Gastrocnemius medialis (tissue), 4 donors: ENCODE measurements at places on chromosomes 11 and 22. TPM values are rescaled to one million over a fixed set of nuclear protein-coding genes. Genes with fewer than 3 reads are reported as not detected.
A peak's percentile ranks its signal among the peaks of the same experiment; 100 is the strongest.

DNA sequence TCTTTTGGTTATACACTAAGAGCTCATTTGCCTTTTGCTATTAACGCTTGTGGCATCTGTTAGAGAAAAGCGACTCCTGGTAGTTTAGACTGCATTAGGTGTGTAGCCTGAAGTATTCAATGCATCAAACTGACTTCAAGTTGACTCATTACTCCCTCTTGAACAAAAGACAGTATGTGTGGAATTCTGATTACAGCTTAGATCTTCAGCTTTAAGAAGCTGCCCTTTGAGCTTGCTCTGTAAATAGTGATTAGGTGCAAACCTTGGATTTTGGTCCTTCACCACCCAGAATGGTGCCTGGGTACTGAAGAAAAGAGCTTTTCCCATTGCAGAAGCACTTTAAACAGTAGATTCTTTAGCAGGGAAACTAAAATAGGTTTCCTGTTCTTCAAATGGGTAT is 62.1 kb downstream of the FAT3 start:
- DNase-seq, result no peak

- DNase-seq, result no peak
These were observed 220.5 kb upstream of the B3GAT1 start for GRCh38 chr11:134632347-134633119.

DNA sequence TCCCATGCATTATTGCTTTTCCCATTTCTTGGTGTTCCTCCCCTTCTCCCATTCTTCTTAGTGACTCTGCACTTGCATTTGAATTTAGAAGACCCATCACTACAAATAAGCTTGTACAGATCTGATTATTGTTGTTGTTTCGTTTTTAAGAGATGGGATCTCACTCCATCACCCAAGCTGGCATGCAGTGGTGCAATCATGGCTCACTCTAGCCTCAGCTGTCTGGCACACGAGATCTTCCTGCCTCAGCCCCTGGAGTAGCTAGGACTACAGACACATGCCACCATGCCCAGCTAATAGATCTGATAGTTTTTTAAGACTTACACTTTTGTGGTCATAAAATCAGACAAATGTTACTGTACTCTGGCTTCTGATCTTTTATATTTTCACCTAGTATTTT is 252.1 kb downstream of the DDX10 start:
- no peak for DNase-seq

- no peak for DNase-seq
These were observed 11.9 kb upstream of the WT1 start for GRCh38 chr11:32447252-32447651.

- DNase-seq, result no peak
These were observed 39.9 kb downstream of the CADM1 start for GRCh38 chr11:115464269-115464668.

DNA sequence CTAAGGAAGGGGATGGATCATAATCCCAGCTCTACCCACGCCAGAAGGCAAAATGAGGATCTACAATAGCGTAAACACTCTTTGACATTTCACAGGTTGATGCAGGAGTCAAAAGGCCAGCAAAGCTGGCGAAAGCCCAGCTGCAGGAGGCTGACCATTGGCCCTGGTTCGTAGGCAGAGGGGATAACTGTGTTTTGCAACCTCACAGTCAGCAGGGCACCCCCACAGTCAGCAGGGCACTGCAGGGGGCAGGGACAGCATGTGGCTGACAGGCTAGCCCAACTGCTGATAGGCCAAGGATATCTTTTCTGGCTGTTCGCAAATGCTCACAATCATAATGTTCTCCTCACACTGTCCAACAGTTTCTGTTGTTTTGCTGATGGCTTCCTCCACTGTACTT is 372.7 kb downstream of the BUD13 start:
- no peak for DNase-seq

Gene OR52N1
- not detected for total RNA-seq

GRCh38 chr11:78372114-78372768 is 45.4 kb downstream of the GAB2 start:
- DNase-seq, result no peak

- no peak for DNase-seq
These were observed 11.0 kb downstream of the GATD1 start for GRCh38 chr11:766106-766935.

- DNase-seq, result no peak
These were observed 553 bp upstream of the LDLRAD3 start for GRCh38 chr11:35943309-35943708.

DNA sequence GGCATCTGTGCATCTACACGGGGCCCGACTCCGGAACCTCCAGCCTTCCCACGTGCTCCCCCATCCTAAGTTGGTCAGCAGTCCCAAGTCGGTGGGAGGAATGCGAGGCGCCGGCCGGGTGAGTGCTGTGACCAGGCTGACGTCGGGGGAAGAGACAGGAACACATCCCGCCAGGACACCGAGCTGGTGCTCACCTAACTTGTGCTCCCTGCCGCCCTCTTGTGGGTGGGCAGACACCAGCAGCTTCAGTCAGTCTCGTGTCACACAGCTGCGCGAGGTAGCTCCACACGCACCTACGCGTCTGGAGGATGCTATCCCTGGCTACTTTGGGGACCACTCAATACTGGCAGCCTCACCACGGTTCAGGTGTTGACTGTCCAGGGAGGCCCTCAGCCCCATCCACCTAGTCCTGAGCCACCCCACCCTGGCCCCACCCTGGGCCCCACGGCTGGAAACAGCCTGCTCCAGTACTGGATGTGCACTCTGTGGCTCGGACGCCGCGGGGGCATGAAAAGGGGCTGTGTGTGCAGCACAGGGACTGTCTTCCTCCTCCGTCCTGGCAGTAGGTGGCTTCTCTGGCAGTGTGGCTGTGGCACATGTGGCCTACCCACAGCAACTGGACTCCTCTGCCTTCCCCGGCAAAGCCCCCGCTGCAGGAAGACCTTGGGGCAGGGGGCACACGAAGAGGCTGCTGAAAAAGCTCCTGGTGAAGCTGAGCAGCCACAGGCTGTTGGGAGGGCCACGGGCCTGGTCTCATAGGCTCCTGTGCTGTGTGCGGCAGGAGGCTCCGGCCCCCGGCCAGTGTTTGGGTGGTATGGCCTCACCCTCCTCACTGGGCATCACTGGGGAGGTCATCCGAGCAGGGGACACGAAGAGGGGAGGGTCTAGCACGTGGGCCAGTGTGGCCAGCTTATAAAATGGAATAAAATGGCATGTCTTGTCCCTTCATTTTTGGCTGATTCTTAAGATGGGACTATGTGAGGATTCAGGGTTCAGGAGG is 11.2 kb upstream of the BID start:
- DNase-seq, result peak; percentile 85

Gene GRAMD1B
- 3.4 TPM for total RNA-seq

DNA sequence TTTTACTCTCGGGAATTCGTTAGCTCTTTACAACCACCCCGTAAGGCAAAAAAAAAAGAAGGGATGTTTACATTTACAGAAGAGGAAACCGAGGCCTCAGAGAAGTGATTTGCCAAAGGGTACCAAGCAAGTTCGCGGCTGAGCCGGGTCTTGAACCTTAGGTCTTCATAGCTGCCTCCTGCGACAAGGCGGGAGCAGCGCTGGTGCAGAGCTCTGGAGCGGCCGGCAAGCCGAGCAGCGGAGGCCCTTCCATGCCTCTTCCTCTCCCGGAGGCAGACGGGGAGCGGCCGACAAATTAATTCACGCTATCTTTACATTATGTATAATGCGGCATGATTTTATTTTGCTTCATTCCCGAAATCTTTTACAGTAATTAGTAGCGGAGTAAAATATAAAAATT is 536.3 kb downstream of the INSC start:
- no peak for DNase-seq

- no peak for DNase-seq
These were observed 539 bp downstream of the EIF4ENIF1 start for GRCh38 chr22:31488988-31489617.

Gene C2CD3
- 16.1 TPM for total RNA-seq

DNA sequence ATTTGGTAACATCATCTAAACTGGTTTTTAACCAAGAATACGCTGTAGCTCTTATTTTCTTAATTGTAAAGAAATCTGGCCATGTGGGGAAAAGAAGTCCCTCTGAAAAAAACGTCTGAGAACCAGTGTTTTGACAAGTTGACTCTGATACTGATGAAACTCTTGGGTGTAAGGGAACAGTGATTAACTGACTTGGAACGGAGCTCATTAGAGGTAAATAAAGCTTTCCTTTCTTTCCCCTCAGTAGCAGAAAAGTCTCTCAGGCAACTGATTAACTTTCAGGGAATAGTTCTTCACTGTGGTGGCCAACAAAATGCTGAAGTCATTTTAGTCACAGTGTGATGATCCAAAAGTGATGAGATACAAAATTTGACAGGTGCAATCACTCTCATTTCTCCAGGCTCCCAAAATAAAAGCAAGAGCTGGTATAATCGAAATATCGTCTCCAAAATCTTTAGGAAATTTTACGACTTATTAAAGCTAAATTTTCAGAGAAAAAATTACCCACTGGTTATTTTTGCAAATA is 52.3 kb downstream of the SLC36A4 start:
- no peak for DNase-seq

Gene TPBGL
- total RNA-seq, result not detected

Gene FOLR2
- total RNA-seq, result 7.5 TPM

DNA sequence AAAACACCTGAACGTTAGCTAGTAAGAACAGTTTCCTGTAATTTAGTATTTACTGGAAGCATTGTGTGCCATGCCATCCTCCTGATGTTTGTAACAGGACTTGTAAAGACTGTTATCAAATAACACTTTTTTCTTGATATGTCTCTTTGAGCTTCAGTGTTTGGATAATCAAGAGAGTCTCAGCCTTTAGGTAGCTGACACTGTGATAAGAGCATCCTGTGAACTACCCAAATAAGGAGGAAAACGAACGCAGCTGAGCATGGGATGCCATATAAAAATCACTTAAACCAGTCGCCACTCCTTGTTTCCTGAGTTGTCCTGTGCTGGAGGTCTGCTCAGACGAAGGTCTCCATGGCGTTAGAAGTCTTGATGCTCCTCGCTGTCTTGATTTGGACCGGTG is at the start of gene OOSP2:
TSS of gene OOSP2 (plus strand) at position 301 of the 400 bp plus-strand sequence. CDS start at position 352, 51 bp downstream.
- no peak for DNase-seq

DNA sequence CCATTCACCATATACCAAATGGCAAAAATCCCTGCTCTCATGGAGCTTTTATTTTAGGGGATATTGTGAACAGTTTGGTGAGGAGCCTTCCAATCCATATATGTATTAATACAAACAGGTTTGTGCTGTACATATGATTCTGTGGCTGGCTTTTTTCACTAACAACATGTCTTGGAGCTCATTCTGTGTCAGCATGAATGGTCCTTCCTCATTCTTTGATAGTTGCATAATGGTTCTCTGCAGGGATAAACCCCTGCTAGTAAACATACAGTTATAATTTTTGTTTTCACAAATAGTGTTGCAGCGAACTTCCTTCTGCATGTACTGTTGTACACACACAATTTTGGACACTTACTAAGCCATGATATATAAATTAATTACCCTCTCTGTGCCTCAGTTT is 8.3 kb downstream of the PRR5L start:
- no peak for DNase-seq

Gene SHANK2
- total RNA-seq, result not detected

Gene ADAMTS8
- total RNA-seq, result 0.29 TPM

Gene GANAB
- total RNA-seq, result 57.5 TPM

Gene EHF
- total RNA-seq, result not detected

DNA sequence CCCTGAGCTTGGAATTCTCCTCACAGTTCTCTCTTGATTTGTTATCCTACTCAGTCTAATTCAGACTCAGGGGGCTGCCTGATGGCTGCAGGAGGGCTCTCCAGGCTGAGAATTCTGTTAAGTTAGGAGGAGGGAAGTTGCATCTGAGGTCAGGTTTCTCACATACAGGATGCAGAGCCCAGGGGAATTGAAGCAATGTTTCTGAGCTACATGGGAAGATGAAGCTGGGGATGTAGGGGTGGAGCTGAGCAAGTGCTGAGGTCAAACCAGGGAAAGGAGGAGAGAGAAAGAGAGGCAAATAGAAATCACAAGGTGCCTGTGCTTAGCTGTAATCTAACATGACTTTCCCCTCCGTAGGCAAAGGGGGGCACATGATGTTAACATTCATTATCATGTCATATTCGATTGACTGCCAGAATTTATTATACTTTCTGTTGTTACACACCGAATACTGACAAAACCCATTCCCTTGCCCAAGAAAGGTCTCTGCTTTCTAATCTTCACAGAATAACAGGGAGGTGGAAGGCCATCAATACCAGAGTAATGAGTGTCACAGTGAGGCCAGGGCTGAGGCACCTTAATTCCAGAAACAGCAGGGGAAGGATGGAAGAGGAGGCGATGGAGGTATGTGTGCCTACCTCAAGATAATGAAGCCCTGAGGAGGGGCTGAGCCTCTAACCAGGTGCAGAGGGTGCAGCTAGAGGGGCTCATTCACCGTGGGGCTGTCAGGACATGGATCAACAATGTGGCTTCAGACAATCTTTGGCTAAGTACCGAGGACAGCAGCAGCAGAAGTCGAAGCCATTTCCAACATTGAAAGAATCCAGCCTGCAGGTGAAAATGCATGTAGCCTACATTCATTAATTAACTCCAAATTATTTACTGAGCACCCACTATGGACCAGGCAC is 205.4 kb upstream of the SNX19 start:
- DNase-seq, result no peak

DNA sequence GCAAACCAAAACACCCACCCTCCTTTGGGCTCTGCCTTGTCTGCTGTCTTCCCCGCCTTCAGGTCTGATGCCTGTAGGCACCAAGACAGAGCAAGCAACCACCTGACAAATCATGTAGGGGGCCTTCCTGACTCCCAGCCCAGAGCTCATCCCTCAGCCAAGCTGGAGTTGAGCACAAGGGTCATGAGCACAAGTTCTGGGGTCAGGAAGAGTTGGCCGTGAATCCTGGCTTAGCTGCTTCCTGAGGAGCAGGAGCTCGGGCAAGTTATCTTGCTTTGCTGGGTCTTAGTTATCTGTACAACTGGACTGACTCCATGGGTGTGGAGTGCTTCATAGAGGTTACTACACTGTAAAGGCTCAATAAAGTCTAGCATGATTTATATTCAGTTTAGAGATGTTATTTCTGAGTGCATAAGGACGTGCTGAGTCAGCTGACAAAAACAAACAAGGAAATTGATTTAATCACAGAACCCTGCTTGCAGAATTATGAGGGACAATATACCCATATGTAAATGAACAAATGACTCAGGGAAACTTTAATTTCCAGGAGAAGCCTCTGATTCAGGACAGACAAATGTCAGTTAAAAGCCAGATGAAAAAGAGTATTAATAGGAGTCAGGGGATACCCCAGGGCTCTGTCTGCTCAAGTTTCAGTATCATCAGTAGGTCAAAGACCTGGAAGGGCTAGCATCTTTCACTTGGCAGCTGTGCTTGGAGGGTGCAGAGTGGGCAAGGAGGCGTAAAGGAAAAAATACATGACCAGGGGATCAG is 15.0 kb upstream of the APOA1 start:
- no peak for DNase-seq

GRCh38 chr11:44755556-44756523 is 29.1 kb downstream of the TSPAN18 start:
- no peak for DNase-seq

DNA sequence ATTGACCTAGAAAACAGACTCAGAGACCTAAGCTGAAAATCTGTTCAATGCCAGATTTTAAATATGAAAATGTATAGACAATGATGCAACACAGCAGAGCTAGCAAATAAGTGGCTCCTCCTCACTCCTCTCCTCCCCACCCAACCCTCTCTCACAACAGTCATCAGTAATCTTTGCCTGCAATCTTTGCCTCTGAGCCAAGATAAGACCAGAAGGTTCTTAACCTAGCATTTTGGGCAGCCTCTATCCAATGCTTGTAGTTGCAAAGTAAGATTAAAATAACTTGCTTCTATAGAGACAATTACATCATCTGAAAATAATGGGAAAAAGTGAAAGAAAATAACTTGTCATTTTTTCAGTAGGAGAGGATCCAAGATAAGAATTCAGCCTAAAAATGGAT is 117.3 kb downstream of the PARVA start:
- DNase-seq, result no peak

- no peak for DNase-seq
These were observed 34.5 kb downstream of the SPATA19 start for GRCh38 chr11:133810766-133811165.
